ENCODE measurements at places on chromosomes 7 and 10. TPM values are rescaled to one million over a fixed set of nuclear protein-coding genes. Genes with fewer than 3 reads are reported as not detected.

DNA sequence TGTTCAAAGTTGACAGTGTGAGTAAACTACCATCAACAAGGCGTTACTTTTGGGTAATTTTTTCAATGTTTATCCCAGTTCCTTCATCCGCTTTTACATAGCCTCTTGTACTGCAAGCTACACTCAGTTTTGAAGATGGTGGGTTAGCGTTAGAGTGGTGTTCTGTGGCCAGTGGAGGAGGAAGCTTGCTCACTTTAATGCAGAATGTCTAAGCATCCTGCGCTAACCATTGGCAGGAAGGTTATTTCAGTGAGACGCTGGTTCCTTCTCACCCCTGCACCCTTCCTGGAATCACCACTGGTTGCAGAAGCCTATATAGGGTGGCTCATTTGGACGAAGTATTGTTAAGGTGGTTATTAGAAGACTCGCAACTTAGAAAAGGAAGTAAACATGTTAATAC, 159.1 kb downstream of the CELF2 start:
- no peaks in the 10 kb centered on the region for H3K4me1 ChIP-seq
- no peak overlapping the region for H3K27ac ChIP-seq
- no peaks in the 10 kb centered on the region for H3K36me3 ChIP-seq
- H3K4me3 ChIP-seq, result no peak overlapping the region
- H3K27me3 ChIP-seq, result peaks cover 26% of the 10 kb centered on the region

GRCh38 chr7:18357691-18358090, 137.9 kb upstream of the HDAC9 start:
- no peaks in the 10 kb centered on the region for H3K27me3 ChIP-seq
- DNase-seq, result peak; percentile 53
- no peak overlapping the region for H3K27ac ChIP-seq
- no peak overlapping the region for H3K4me3 ChIP-seq

GARIN1A gene
- total RNA-seq, result 3.6 TPM

TBX20 gene
- total RNA-seq, result 1.1 TPM

DENND2A gene
- 8.9 TPM for total RNA-seq

- H3K36me3 ChIP-seq, result no peaks in the 10 kb centered on the region
- peaks cover 35% of the 10 kb centered on the region for H3K4me1 ChIP-seq
- no peak for DNase-seq
- no peaks in the 10 kb centered on the region for H3K27me3 ChIP-seq
- no peak overlapping the region for H3K4me3 ChIP-seq
- no peak overlapping the region for H3K27ac ChIP-seq
These were observed 36.2 kb upstream of the FAM133B start for GRCh38 chr7:92626281-92626809.

DNA sequence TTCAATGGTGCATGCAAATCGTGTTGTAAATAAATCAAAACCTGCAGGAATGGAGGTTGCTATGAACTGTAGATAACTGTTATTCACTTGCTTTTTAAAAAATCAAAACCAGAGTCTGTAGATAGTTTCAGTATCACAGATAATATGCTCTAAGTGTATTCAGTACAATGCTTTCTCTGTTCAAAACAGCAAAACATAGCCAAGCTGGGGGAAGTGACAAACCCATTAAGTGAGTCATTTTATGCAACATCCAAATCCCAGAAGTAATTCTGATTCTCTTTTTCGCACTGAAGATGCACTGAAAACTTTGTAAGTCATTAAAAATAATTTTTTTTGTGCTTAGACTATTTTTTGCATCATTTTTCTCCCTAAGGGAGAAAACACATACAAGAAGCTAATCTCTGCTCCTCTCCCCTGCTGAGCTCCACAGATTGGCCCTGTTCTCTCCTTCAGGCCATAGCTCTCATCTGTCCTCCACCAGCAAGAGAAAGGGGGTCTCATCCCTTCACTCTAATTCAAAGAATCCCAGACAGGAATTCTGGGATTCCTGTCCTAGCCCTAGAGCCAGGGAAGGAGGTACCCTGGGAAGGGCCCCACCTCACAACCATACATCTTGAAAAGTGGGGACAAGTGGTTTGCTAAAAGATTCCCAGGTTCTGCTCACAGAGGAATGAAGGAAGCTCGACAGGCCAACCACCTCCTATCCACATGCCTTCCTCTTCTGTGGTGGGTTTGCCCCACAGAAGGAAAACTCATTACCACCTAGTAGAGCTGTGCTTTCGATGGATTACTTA, 4.9 kb downstream of the PRTFDC1 start:
- H3K27me3 ChIP-seq, result no peaks in the 10 kb centered on the region
- H3K27ac ChIP-seq, result peak overlapping the region; percentile 83
- DNase-seq, result peak; percentile 67
- H3K36me3 ChIP-seq, result no peaks in the 10 kb centered on the region
- H3K4me3 ChIP-seq, result no peak overlapping the region

DNA sequence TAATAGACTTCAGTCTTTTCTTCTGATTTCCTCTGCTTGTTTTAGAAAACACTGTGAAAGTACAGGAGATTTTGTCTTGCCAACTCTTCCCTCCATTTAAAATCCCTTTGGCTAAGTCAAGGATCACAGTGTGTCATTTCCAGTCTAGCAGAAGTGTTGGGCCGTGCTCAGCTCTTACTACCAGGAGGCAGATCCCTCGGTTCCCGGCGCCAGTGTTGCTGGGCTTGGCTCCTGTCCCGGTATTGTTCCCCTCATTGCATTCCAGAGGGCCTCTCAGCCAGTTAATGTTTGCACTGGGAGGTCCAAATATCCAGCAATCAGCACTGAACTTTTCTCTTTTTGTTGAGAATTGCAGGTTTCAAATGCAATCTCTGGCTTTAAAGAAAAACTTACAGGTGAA, 612.1 kb upstream of the MGMT start:
- H3K4me1 ChIP-seq, result no peaks in the 10 kb centered on the region
- no peaks in the 10 kb centered on the region for H3K27me3 ChIP-seq
- H3K36me3 ChIP-seq, result no peaks in the 10 kb centered on the region
- no peak overlapping the region for H3K27ac ChIP-seq
